ENCODE measurements at places on chromosomes 16 and 17.

GRCh38 chr16:16797239-16797638 lies 418.3 kb downstream of the NPIPA7 start:
- no peak for DNase-seq

- DNase-seq = no peak
Observed at GRCh38 chr16:19879241-19879792, 5.3 kb downstream of the GPRC5B start.

DNA sequence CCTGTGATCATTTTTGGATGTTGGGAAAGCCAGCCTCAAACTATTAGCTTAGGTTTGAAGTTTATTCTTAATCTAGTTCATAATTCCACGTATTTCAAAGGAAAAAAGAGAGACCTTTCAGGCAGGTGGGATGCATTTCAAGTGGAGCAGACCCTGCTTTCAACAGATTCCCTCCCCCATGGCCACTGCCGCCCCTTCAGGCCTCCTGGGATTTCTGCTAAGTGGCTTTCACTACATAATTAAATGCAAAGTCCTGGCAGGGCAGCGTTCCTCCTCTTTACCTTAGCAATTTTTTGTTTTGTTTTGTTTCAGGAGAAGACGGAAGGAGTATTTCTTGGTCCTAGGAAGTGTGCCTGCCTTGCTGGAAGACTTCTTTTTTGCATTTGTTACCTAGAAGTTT lies 36.6 kb downstream of the MAF start:
- DNase-seq = no peak

DNA sequence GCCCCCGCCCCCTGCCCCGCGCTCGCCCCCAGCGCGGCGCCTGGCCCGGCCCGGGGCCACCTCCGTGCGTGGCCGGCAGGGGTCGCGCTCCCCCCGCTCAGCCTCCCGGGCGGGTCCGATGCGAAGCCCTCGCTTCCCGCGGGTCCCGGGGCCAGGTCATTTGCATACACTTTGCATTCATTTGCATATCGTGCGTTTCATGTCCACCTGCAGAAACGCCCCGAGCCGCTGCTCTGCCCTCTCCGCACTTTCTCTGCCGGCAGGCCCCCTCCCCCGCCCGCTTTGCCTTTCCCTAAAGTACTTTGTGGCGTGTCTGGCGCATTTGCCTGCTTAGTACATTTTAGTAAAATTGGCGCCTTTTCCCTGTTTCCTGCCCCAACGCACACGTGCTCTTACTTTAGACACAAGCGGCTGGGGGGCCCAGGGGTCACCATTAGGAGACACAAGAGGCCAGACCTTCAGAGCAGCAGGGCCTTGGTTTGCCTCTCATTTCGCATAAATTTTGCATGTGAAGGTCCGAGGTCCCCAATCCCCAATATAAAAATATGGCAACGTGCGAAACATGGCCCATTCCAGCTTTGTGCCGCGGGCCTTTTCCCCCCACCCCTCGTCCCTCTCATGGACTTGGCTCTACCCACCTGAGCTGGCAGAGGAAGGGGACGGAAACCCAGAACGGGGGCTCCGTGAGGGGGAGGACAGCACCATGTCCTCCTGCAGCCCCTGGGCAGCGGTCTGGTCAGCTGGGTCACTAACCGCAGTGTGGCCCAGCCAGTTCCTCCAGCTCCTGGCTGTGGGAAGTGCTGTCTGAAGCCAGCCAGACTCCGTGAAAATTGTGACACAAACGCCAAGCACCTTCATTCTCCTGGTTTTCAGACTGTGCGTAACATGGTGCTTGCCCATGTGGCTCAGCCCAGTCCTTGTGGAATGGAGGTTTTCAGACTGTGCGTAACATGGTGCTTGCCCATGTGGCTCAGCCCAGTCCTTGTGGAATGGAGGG lies 34.8 kb downstream of the CBFA2T3 start:
- DNase-seq = no peak

DNA sequence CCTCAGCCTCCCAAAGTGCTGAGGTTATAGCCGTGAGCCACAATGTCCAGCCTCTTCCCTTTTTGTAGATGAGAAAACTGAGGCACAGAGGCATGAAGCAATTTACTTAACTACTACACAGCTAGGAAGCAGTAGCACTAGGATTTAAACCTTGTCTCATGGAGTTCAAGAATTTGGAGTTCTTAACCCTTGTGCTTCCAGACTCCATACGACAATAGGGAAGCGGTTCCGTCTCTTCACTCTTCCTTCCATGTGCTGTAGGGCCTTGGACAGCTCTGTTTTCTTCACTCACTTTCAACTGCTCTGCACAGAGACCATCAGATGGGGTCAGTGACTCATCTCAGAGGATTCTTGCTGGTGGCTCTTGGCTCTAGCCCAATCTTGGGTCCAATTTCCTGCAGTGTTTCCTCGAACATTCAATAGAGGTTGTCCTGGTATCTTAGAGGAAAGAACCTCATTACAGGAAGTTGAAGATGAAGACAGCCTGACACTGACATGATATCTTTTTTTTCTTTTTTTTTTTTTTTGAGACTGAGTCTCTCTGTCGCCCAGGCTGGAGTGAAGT lies 19.3 kb downstream of the ITGAL start:
- DNase-seq = no peak

- DNase-seq = no peak
Observed at GRCh38 chr17:47830396-47831002, 842 bp downstream of the MRPL10 start.

- DNase-seq = no peak
Observed at GRCh38 chr17:72392056-72393010, 271.5 kb downstream of the SOX9 start.

GRCh38 chr16:56742030-56742984 lies 12.4 kb downstream of the NUP93 start:
- DNase-seq = no peak

DNA sequence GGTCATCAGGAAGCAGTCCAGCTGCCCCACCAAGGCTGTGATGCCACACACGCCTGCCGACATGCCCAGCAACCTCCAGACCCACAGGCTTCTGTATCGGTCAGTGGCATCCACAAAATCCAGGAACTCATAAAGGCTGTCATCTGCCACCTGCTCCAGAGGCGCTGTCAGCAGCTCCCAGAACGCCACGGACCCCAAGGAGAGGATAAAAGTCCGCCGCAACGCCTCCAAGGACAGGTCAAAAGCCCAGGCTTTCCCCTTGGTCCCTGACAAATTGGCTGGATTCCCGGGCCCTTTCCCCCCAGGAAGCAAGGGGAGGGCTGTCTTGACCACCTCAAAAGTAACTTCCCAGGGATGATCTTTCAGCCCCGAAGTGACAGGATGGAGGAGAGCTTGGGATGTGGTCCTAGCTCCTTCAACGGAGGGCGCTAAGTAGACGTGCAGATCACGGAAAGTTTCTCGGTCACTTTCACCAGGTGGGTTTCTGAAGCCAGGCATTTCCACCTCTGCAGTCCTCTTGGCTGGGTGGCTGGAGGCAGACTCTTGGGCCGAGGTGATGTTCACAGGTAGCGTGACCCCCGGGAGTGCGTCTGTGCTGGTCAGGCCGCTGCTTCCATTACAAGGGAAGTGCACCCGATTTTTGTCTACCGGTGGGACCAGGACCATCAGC lies 854 bp downstream of the MFSD6L start:
- no peak for DNase-seq
